Mesendoderm (in vitro differentiated cells): ENCODE measurements at places on chromosomes 6 and 20.

DNA sequence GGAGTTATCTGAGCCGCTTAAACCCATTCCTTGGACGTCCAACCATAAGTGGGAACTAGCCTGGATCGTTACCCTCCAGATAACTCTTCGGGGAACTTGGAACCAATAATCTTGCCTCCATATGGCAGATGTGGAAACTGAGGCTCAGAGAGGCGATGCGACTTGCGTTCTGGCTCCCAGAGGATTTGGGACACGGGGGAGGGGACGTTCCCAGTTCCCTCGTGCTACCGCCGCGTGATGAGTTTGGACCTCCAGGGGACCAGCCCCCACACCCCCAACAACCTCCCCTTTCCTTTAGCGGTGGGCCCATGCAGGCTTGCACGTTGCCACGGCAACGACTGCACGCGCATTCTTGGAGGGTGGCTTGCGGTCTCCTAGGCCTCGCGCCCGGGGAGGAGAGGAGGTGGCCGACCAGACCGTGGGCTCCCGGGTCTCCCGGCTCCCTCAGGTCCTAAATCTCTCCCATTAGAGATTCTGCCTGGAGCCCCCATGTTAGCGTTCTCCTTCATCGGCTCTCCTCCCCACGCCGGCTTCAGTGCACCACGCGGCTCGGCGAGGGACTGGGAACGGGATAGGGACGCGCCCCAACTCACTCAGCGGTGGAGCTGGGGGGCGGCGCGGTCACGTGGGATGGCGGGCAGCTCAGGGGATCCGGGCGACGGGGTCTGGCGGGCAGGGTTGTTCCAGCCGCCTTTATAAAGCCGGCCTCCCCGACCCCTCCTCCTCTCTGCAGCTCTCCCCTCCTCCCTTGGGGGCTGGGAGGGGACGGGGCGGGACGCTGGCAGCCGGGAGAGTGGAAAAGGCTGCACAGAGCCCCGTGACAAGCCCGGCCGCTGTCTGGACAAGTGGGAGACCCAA, at the start of gene PLTP:
TSS of gene PLTP (minus strand) at position 670 of the 858 bp plus-strand sequence. CDS start 703 bp downstream, outside the sequence.
- peak within 1 kb of the TSS; percentile 1 for H3K27ac ChIP-seq
- peaks cover 2% of the 10 kb centered on the region for H3K4me1 ChIP-seq
- peak; percentile 82 for DNase-seq
- peaks cover 10% of the 10 kb centered on the region for H3K36me3 ChIP-seq
- H3K4me3 ChIP-seq: peak within 1 kb of the TSS; percentile 78

DNA sequence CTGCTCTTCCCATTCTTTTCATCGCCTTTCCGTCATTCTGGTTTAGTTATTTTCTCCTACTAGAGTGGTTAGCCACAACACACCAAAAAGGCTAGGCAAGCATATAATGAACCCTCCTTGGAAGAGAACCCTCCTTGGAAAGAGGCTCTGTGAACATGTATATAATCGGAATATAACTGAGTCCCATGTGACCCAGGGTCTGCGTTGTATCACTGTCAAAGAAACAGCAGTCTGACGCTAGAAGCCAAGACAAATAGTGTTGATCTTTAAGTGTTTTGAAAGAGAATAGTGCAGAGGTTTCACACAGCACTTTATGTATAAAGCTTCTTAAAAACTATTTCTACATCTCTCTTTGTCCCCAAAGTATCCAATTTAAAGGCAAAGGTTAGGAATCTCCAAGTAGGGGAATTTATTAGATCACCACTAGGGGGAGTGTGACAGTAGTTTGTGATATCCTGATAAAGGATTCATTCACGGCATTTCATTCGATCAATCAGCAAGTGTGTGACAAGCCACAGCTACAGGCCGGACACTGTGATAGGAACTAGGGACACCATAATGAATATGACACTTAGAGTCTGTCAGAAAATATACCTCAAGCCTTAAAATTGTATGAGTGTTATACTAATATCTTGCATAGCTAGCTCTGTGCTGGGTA, 395.3 kb downstream of the CD109 start:
- H3K36me3 ChIP-seq: no peaks in the 10 kb centered on the region
- no peaks in the 10 kb centered on the region for H3K27me3 ChIP-seq
- H3K4me1 ChIP-seq: no peaks in the 10 kb centered on the region
- H3K4me3 ChIP-seq: no peak overlapping the region
- DNase-seq: peak; percentile 55

GRCh38 chr6:121450242-121450641, 14.8 kb downstream of the GJA1 start:
- no peak overlapping the region for H3K27ac ChIP-seq
- H3K4me1 ChIP-seq: no peaks in the 10 kb centered on the region
- no peaks in the 10 kb centered on the region for H3K27me3 ChIP-seq
- no peak overlapping the region for H3K4me3 ChIP-seq
- H3K36me3 ChIP-seq: peaks cover 11% of the 10 kb centered on the region

DNA sequence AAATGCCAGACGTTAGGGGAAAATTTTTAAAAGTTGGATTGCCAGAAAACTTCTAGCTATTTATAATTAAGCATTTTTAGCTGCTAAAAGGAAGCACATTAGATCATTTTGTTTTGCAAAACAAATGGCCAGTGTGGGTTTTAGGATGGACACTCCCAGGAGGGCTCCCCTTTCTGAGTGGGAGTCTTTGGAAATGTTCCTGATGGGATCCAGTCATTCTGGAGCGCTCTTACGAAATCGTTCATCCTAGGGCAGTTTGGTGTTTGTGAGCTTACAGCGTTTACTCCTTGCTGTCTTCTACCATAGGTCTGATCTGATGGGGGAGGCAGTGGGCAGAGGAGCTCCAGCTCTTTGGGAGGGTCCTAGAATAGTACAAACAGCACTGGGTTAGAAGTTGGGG, 14.7 kb downstream of the GNAS start:
- H3K27me3 ChIP-seq: no peaks in the 10 kb centered on the region
- no peaks in the 10 kb centered on the region for H3K4me1 ChIP-seq
- H3K36me3 ChIP-seq: no peaks in the 10 kb centered on the region

- peak; percentile 92 for DNase-seq
- no peaks in the 10 kb centered on the region for H3K4me1 ChIP-seq
- no peaks in the 10 kb centered on the region for H3K36me3 ChIP-seq
- no peak overlapping the region for H3K4me3 ChIP-seq
- no peak overlapping the region for H3K27ac ChIP-seq
- no peaks in the 10 kb centered on the region for H3K27me3 ChIP-seq
Observed at GRCh38 chr6:161727083-161727833, 453.4 kb upstream of the AGPAT4 start.

GRCh38 chr20:11496380-11496779, 421.3 kb upstream of the BTBD3 start:
- peaks cover 2% of the 10 kb centered on the region for H3K4me1 ChIP-seq
- DNase-seq: peak; percentile 81
- no peak overlapping the region for H3K4me3 ChIP-seq
- no peaks in the 10 kb centered on the region for H3K36me3 ChIP-seq
- H3K27ac ChIP-seq: no peak overlapping the region

DNA sequence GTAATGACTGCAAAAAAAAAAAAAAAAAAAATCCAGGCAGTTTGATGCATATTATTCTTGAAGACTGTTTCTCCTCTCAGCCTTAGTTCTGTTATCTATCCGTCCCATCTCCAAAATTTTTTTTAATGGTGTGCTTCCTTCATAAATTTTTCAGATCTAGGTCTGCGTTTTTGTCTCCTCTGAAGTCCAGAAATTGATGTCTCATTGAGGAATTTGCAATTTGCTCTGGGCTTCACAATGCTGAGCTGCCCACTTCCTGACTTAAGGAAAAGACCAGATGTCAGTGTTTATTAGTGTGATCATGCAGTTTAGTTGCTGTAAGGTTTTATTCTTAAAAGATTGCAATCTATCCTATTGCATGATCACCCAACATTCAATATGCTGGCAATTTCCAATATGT, 297.6 kb downstream of the ZNF217 start:
- H3K27me3 ChIP-seq: no peaks in the 10 kb centered on the region
- no peak overlapping the region for H3K4me3 ChIP-seq
- no peak for DNase-seq
- H3K36me3 ChIP-seq: no peaks in the 10 kb centered on the region
- H3K4me1 ChIP-seq: no peaks in the 10 kb centered on the region
